GM10248 (cell line): ENCODE measurements at places on chromosomes 12 and 14.

DNA sequence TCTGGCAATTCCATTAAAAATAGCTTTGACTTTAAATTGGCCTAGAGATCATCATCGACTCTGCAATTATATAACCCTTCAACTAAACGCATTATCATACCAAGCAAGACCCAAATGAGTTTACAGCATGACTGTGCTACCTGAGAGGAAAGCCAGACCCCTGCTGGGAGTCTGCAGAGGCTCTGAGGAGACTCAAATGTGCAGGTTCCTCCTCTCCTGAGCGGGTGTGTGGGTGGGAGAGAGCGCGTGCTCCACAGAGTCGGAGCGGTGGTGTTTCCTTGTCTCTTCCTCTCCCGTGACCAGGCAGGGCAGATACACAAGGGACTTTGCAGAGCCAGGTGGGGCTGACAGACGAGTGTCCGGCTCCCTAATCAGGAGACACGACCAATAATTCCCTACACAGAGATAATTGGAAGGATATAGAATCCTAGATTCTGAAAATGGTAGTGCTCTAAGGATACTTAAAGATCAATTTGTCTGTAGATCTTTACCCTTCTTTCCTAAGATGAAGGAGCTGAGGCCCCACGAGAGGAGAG is 74.1 kb downstream of the SLC8A3 start:
- no peak for DNase-seq

GRCh38 chr14:77955816-77956484 is 156.0 kb downstream of the ADCK1 start:
- DNase-seq: no peak

DNA sequence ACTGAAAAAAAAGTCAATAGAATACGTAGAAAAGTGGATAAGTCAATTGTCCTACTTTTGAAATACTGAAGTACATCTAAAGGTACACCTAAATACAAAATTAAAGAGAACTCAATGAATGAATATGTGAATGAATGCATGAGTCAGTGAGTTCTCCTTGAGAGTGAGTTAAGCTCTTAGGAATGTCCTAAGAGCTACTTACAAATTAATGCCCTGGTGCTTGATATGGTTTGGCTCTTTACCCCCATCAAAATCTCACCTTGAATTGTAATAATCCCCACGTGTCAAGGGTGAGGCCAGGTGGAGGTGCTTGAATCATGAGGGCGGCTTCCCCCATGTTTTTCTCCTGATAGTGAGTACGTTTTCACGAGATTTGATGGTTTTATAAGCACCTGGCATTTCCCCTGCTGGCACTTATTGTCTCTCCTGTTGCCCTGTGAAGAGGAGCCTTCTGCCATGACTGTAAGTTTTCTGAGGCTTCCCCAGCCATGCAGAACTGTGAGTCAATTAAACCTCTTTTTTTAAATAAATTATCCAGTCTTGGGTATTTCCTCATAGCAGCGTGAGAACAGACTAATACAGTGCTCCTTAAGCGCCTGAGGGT is 192.2 kb upstream of the ARHGAP5 start:
- DNase-seq: no peak

- no peak for DNase-seq
Observed at GRCh38 chr12:80634903-80635302, 72.5 kb upstream of the MYF6 start.

DNA sequence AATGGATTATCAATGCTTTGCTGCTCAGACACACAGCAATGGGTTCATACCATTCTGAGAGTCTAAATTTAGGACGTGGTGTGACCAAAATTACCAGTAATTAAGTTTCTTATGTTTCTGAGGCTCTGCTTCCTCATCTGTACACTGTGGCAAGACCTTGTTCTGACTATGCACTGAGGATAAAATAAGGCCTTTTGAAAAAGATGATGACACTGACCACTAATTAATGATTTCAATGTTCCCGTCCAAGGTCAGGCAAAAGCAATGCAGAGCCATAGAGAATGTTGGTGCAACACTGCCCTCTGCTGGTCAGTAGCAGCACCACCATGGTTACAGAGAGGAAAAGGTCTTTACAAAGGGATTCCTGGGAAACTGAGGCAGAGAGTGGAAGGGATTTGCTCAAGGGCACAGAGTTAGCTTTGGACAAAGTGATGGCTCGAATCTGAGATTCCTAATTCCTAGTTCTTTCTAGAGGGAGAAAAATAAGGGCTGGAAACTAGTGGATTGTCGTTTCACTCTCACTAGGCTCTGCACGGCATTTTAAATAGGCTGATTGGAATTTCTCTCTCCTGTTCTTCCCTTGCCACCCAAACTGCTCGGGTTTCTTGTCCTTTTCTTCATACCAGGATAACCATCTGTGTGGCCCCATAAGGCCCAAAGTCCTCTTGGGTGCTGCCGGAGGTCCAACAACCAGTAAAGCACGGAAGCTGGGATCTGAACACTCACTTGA is 22.3 kb upstream of the P2RX7 start:
- peak; percentile 76 for DNase-seq

GRCh38 chr12:54970741-54971140 is 13.8 kb downstream of the TESPA1 start:
- DNase-seq: no peak

DNA sequence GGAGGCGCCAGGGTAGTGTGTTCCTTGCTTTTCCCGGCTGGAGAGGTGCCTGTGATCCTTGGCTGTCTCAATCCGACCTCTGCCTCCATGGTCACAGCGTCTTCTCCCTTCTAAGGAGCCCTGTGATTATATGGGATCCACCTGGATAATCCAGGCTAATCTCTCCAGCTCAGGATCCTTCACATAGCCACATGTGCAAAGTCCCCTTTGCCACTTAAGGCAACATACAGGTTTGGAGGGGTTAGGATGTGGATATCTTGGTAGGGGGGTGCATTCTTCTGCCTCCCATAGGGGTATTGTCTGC is 1.2 kb upstream of the HVCN1 start:
- DNase-seq: peak; percentile 6

- DNase-seq: no peak
Observed at GRCh38 chr14:93520053-93520607, 89.4 kb downstream of the UNC79 start.

DNA sequence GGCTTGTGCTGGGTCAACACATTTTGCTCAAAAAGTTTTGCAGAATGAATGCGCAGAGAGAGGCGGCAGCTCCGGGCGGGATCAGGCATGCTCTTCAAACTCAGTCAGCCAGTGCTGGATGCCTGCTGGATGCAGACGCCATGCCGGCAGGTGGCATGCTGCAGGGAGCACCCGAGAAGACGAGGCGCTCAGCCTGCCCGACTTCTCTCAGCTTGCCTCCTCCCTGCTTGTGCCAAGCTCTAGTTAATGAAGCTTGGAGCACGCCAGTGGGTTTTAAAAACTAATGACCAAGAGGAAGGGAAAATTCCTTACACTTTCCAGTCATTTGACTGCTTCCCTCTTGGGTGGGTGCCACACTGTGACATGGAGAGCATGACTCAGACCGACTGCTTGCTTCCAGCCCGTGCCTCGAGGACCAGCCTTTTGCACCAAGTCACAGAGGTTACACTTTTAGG is 39.8 kb downstream of the SLC24A4 start:
- DNase-seq: no peak

- DNase-seq: no peak
Observed at GRCh38 chr14:96105926-96106441, 66.8 kb downstream of the C14orf132 start.

GRCh38 chr14:96168581-96168980 is 36.1 kb upstream of the BDKRB2 start:
- no peak for DNase-seq

- no peak for DNase-seq
Observed at GRCh38 chr14:56136571-56137452, 18.6 kb downstream of the PELI2 start.

DNA sequence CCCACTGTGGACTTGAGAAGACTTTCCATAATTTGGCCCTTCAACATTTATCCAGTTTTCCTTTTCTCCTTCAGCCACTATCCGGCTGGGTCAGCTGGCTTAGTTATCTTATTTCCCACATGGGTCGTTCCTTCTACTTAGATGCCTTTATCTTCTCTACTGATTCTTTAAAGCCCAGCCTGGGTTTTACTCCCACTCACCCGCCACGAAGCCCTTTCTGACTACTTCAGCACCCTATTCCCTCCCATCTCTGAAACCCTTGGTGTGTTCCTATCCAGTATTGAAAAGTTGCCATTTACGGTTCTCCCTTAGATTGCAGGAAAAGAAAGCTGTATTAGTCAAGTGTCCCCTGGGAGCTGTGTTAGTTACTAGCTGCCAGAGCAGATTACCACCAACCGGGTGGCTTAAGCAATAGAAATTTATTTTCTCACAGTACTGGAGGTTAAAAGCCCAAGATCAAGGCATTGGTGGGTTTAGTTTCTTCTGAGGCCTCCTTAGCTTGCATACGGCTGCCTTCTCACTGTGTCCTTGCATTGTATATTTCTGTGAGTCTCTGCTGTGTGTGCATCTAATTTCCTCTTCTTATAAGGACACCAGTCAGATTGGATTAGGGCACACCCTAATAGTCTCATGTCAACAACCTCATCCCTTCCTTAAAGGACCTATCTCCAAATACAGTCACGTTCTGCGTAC is 105.5 kb downstream of the GPATCH2L start:
- no peak for DNase-seq

GRCh38 chr12:98697209-98697608 is 52.1 kb downstream of the APAF1 start:
- no peak for DNase-seq

DNA sequence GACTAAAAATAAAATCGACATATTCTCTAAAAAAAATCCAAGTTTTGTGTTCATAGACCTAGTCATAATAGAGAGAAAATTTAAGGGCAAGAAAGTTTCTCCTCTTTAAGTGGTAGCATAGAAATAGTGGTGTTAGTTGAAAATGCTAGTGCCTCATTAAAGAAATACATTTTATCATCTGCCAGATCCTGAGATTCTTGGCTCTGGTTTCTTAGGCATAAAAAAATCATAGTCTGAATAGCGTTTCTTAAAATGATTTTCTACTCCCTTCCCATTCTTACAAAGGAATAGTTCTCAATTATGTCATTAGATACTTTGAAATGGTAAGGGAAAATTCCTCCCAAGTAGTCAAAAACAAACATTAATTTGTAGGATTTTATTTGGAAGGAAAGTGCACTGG is 212.8 kb downstream of the NELL2 start:
- no peak for DNase-seq

DNA sequence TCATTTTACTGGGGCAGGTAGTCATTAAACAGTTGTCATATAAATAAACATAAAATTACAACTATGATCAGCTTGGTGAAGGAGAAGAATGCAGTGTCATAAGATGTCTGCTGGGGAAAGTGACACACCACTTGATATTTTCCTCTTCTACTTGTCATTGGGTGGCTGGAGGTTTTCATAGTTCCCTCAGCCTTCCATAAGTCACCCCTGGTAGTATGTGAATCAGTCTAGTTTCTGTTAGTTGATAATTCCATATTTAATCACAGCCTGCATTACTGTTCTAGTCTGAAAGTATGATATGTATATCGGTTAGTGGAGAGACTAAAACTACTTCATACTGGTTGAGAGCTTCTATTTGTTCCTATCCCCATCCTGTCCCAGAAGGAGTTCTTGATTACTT is 38.2 kb downstream of the PLEKHA5 start:
- no peak for DNase-seq

DNA sequence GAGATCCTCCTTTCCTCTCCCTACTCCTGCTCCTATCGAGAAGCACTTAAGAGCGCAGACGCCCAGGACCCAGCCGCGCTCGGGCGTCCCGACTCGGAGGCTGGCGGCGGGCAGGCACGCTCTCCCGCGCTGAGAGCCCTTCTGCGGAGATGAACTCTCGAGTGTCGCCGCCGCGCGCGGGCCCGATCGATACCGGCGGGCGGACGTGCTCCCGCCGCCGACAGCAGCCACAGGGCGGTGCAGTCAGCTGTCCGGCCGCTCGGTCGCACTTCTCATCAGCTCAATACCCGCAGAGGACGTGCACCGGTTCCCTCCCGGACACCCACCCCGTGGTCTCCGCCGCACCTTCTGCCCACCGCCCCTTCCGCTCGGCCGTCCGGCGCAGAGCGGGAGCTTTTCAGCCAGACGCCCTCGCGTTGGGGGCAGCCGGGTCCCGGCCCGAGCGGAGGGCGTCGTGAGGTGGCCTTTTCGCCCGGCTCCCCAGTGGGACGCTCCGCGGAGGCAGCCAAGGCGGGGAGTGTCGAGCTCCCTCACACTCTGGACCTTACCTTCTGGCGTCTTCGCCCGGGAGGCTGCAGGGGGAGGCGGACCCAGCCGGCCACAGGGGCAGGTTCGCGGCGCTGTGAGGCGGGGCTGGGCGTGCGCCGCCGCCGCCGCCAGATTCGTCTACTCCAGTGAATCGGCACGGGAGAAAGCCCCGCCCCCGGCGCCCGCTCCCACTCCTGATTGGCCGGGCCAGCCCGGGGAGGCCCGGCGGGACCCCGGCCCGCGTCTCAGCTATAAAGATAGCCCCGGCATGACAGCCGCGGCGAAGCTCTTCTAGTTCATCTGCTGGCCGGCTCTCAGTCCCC is at the start of gene INSM2:
INSM2 (plus strand) TSS at position 808 of the 851 bp plus-strand sequence. CDS start 89 bp downstream, outside the sequence.
- DNase-seq: peak; percentile 73

DNA sequence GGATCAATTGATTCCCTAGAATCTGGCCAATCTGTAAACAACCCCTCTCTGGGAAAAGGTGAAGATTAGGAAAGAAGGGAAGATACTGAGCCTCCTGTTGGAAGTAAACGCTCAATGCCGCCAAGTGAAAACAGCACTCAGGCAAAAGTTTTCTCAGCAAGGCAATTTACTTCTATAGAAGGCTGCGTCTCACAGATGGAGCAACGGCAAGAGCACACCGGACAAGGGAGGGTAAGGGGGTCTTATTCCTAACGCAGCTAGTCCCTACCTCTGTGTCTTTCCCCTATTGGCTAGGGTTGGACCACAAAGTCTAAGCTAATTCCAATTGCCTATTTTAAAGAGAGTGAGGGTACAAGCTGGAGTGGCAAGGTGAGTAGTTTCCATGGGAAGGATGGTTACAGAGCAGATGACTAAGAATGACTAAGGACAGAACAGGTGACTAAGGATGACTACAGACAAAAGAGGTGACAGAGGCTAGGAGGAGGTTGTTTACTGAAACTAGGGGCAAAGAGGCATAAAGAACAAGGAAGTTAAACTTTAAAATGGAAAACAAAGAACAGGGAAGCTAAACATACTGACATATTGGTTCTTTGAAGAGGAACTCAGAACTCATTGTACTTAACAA is 5.6 kb upstream of the TTC9 start:
- no peak for DNase-seq

- DNase-seq: no peak
Observed at GRCh38 chr14:38207736-38208617, at the start of gene SSTR1. Gene SSTR1, plus strand, starts transcription at chr14:38207904. Its CDS starts 1,486 bp downstream, at chr14:38209390.

- DNase-seq: no peak
Observed at GRCh38 chr14:104113631-104114420, 24.6 kb upstream of the KIF26A start.

- DNase-seq: no peak
Observed at GRCh38 chr12:31740628-31741027, 11.8 kb upstream of the AMN1 start.

- DNase-seq: no peak
Observed at GRCh38 chr12:129771238-129771637, 132.6 kb downstream of the TMEM132D start.

- DNase-seq: no peak
Observed at GRCh38 chr14:68082698-68083291, 263.2 kb downstream of the RAD51B start.

GRCh38 chr12:100797246-100797645 is 2.7 kb downstream of the ANO4 start:
- no peak for DNase-seq
